ENCODE measurements at places on chromosomes 5 and 9. TPM values are rescaled to one million over a fixed set of nuclear protein-coding genes. Genes with fewer than 3 reads are reported as not detected.

- DNase-seq, result no peak
These were observed 31.9 kb downstream of the NIPSNAP3B start for GRCh38 chr9:104795857-104796256.

DNA sequence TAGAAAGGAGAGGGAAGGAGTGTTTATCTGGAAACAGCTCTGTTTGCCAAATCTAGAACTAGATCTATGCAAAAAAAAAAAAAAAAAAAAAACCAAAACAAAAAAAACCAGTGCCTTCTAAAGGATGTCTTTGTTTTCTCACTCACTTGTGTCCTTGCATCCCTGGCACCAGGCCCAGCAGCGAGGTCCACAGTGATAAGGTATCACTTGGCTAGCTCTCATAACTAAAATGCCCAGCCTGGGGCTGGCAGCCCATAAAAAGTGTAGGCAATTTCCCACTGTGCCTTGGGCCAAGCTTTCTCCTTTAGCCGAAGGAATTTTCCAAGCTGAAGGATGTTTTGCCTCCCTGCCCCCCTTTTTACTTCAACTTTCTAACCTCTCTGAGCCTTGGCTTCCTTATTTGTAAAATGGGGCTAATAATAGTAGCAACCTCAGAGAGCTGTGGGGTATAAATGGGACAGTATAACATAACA lies 20.8 kb downstream of the RGS3 start:
- no peak for DNase-seq

GRCh38 chr9:16642421-16643109 lies 227.9 kb downstream of the BNC2 start:
- DNase-seq, result no peak

CRHBP gene
- 22.8 TPM for polyA plus RNA-seq

Data from left renal pelvis (tissue), 4 donors.